ENCODE measurements at places on chromosomes 6 and 20.

DNA sequence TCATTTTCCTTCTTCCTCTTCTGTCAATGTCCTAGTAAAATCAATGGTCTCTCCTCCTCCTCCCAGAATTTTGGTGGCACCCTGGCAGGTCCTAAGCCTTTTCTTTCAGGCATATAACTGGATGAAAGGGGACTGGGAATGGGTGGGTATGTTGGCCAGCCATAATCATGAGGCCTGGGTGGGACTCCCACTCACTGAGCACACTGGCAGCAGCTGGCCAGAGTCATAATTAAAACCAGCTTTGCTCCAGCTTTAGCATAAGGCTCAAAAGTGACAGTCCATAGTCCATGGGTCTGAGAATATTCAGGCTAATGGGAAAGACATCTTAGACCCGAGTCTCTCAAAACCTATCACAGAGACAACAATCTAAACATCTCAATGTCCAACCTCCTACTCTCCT lies 190.0 kb upstream of the BTBD3 start:
- DNase-seq, result no peak

GRCh38 chr6:137309078-137309762 lies 90.0 kb upstream of the IFNGR1 start:
- peak; percentile 95 for DNase-seq

- no peak for DNase-seq
Observed at GRCh38 chr20:51023617-51024155, 779 bp upstream of the KCNG1 start.

DNA sequence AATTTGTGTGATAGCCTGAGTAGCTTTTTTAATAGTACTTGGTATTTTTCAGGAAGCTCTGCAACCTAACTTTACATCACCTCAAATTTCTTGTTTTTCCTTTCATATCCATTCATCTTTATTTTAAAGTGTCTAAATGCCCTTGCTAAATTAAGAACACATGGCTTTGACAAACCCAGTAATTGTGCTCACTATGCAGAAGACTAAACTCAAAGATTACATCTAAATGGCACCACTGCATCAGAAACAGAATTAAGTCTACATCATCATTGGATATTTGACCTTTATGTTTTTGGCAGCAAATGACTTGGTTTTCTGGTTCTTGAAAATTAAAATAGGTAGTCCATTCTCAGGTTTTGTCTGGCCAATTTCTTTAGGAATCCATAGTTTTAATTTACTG lies 69.6 kb upstream of the HDGFL1 start:
- DNase-seq, result no peak

GRCh38 chr6:116648156-116648555 lies 20.4 kb downstream of the ZUP1 start:
- no peak for DNase-seq

DNA sequence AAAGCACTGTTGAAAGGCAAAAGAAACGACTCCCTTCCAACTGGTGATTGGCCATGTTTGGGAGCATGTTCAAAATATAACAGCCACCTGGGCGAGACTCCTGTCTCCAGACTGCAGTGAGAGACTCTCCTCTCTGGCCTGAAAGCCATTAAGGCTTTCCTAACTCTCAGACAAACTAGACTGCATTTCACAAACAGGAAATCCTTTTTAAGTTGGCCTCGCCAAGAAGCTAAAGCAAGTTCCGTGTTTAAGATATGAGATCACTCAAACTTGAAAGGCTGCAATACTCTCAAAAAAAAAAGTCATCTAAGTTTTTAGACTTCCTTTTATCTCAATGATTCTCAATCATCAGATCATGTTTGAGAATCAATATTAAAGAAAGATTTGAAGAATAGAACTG lies 117.0 kb downstream of the TFAP2A start:
- peak; percentile 52 for DNase-seq

DNA sequence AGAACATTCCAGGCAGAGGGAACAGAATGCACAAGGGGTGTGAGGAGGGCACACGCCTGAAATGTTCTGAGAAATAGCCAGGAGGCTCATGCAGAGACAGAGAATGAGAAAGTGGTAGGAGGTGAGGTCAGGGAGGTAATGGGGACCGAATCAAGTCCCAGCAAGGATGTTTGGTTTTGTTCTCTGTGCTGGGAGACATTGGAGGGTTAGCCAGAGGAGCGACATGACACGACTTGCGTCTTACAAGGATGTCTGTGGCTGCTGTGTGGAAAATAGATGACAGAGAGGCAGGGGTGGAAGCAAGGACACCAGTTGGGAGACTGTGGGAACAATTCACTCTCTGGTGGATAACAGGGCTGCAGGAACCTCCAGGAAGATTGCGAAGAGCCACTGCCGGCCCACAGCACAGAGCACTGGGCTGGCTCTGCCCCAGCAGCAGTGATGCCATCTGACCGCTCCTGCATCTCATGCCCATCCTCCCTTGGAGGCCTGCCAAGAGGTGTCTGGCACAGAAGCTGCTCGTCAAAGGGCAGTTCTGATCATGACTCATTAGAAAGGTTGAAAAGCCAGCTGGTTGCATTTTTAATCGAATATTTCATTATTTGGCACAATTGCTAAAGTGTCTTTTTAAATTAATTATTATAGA lies 57.7 kb upstream of the CD83 start:
- peak; percentile 83 for DNase-seq

DNA sequence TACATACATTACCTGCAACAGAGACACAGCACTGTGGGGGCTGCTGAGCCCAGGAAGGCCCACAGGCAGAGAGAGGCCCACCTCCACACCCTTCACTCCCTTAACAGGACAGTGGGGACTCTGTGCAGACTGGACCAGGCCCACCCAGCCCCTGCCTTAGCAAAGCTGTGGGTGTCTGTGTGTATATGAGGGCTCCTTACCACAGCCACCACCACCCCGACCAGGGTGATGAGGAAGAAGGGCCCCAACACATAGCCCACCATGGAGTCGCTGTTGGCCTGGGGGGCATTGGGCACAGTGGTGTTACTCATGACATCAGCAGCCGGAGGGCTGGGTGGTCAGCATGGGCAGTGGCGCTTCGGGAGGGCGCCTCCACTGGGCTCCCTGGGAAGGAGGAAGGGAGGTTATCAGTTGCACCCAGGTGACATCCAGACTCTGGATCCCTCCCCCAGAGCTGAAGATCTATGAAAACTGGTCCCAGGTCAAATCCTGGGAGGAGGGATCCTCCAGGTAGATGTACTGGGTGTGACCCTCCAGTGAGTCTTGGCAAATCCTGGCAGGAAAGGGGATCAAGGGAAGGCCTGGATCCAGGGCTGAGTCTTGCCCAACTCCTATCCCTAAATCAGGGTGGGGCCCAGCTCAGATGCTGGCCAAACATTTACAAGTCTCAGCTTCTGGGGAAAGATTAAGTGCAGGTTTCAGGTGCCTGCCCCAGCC lies 1.2 kb downstream of the SMIM29 start:
- no peak for DNase-seq

DNA sequence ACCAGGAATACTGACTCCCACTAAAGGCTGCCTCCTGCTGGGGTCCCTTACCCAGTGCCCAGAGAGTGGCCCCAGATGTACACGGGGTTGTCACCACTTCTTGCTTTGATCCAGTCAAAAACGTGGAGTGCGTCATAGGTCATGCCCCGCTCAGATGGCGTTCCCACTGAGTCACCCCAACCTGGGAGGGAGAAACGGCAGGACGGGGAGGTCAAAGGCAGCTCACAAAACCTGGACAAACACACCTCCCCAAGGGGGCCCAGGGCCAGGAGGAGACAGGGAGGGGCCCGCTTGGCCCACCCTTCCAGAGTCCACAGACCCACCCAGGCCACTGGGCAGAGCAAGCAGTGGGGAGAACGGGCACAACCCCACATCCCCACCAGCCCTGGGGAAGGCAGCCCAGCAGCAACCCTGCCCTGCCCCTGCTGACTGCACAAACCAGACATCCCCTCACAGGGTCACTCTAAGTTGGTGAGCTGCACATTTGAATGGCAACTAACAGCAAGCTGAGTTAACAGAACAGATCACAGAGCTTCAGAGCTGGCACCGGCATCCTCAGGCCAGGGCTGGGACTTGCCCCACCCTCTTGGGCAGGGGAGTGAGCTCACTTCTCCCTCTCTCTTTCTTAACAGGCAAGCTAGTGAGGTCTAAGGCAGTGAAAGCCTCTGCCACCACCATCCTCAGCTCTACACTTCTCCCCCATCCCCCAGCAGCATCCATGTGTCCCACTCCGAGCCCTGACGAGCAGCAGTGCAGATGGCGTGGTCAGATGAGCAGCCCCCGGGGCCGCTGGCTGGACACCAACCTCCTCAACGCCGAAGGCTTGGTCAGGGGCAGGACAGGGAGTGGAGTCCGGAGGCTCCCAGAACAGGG lies 61.7 kb downstream of the PYGB start:
- peak; percentile 86 for DNase-seq

DNA sequence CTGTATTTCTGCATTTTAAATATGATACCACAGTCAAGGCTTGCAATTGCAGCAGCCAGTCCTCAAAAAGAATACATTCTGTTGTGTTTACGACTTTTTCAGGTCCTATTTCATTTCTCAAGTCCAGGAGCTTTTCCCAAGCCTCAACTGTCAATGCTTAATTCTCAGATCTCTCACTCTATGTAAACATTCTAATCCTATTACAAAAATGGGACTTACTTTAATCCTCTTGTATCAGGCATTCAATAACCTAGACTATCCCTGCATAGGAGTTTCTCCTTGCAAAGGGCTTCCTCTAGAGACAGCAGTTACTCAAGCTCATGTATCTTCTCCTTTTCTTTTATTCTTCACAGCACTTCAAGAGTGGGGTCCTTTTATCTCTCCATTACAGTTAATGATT lies 1293.0 kb downstream of the GRIK2 start:
- DNase-seq, result no peak

Measured in epithelial cell of esophagus (primary cell).